ENCODE measurements at places on chromosomes 1 and 21.

DNA sequence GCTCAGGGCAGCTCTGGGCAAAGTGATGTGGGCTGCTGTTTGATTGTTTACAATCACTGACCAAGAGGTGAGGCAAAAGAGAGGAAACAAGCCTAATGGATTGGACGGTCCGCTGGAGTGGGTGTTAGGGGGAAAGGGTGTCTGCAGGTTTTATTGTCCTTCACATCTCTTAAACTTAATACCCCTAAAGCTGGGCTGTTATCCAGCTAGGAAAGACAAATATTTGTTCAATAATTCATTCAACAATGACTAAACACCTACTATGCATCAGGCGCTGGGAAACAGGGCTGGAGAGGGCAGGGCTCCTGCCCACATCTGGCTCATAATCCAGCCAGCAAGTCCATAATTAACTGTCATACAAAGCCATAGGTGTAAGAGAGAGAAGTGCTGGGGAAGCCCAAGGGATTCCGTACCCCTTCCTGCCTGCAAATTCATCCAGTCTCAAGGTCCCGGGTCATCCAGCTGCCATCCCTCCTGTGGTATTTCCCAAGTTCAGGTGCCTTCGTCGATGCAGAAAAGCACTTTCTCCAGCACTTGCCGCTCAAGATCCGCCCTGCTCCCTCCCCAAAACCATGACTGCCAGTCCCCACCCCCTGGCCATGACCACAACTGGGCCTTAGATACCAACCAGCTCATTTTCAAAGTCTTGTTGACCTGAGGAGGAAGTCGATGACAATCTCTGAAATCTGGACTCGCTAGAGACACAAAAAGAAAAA lies 10.7 kb downstream of the TMEM63A start:
- DNase-seq = no peak

GRCh38 chr1:50265790-50266314 lies 157.1 kb downstream of the ELAVL4 start:
- no peak for DNase-seq

- no peak for DNase-seq
Measured at GRCh38 chr1:198575292-198575691, 34.8 kb upstream of the ATP6V1G3 start.

DNA sequence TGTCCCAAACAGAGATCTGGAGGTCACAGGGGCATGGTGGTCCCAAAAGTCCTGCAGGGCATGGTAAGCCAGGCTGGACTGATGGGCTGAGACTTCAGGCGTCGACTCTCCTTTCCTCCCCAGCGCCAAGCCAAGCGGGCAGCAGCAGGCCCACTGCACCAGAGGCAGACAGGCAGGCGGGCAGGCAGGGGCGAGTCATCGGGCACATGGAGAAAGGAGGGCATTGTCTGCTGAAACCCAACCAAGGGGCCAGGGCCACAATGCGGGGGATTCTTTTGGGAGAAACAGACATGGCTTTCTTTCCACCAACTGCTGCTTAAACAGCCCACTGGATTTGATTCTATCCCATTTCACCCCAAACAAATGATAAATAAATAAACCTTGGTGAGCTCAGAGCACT lies 46.2 kb downstream of the TRABD2B start:
- DNase-seq = no peak

- no peak for DNase-seq
Measured at GRCh38 chr1:76425201-76426145, 350.9 kb downstream of the ST6GALNAC3 start.

GRCh38 chr21:46119637-46120271 lies 21.8 kb downstream of the COL6A2 start:
- DNase-seq = no peak

- no peak for DNase-seq
Measured at GRCh38 chr1:211653293-211653692, 22.1 kb downstream of the NEK2 start.

DNA sequence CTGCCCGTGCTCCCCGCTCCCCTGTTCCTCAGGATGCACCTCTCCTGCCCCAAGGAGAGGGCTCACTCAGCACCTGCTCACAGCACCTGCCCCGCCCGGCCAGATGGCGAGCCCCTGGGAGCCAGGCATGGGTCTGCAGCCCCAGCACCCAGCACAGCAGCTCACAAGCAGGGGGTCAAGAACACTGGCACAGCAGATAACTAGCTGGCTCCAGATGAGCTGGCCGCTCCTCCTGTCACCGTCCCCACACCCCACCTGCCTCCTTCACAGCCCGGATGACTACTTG lies 20.9 kb upstream of the EVA1B start:
- no peak for DNase-seq

GRCh38 chr1:227437495-227438008 lies 119.3 kb upstream of the CDC42BPA start:
- DNase-seq = peak; percentile 84

GRCh38 chr1:206021008-206021625 lies 2.6 kb downstream of the CTSE start:
- no peak for DNase-seq

GRCh38 chr1:203175827-203176241 lies 208 bp upstream of the MYBPH start:
- DNase-seq = no peak

DNA sequence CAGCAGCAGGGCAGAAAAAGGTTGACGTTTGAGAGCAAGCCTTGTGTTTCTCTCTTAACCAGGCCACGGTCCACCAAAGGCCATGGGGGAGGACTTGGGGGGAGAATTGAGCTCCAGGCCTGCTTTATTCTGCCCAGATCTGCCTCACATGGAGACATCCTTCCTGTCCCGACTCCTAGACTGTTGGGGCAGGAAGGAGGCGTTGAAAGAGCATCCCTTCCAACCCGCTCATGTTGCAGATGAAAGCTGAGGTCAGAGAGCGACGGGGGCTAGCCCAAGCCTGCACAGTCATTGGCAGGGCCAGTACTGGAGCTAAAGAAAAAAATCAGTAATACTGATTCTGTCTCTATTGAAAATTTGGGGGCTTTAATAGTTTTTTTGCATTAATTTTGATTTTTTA lies 46.6 kb downstream of the MYOM3 start:
- DNase-seq = no peak

DNA sequence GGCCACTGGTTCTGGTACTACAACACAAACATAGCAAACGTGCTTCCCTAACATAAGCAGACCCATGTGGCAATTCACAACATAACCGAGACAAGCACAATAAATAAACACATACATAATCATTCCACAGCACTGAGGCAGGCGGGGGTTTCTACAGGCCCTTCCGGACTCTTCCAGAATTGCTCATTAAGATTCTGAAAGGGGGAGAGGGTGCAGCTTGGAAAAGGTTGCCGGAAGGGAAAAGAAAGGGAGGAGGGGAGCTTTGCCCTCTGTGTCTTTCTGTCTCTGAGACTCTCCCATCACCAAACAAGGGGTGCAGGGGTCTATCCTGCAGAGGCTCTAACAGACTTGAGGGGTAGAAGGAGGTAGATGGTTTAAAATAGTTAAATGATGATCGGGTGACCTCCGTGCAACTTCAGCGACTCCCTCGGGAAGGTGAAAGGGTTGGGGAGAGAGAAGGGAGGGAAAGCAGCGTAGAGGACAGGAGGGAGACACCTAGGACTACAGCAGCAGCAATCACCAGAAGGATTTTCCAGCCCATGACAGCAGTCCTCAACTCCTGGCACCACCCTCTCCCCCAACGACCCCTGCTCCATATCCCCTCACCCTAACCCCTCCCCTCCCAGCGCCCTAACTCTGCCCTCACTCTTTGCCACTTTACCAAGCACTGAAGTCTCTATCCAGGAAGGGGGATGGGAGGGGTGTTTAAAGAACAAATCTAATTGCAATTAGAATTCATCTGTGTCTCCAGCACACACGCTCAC lies 365.5 kb upstream of the ESRRG start:
- DNase-seq = no peak

GRCh38 chr1:207245124-207245523 lies 76.4 kb upstream of the CD55 start:
- DNase-seq = no peak

DNA sequence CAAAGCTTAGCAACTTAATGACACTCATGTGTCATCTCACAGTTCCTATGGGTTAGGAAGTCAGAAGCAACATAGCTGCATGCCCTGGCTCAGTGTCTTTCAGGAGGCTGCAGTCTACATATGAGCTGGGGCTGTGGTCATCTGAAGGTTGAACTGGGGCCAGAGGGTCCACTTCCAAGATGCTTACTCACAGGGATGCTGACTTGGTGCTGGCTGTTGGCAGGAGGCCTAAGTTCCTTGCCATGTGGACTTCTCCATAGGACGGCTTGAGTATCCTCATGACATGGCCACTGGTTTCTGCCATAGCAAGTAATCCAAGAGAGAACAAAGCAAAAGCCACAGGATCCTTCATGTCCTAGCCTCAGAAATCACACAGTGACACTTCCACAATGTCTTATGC lies 12.1 kb upstream of the FAM43B start:
- DNase-seq = no peak

- peak; percentile 40 for DNase-seq
Measured at GRCh38 chr1:94045465-94046056, 75.4 kb downstream of the ABCA4 start.

DNA sequence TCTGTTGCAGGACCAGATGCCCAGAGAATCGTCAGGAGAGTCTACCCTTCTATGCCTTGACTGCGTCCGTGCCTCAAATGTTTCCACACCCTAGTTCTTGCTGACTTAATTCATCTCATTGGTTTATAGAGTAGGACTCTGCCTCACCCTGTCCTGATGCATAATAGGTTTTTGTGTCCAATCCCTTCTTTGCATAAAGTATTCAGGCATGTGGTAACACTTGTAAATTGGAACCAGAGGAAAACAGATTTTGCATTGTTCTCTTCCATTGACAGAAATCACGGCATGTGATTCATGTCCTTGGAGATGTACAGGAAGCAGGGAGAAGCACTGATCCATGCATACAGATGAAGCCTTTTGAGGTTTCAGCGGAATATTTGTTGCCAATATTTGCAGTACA lies 29.5 kb downstream of the PLPPR5 start:
- no peak for DNase-seq

DNA sequence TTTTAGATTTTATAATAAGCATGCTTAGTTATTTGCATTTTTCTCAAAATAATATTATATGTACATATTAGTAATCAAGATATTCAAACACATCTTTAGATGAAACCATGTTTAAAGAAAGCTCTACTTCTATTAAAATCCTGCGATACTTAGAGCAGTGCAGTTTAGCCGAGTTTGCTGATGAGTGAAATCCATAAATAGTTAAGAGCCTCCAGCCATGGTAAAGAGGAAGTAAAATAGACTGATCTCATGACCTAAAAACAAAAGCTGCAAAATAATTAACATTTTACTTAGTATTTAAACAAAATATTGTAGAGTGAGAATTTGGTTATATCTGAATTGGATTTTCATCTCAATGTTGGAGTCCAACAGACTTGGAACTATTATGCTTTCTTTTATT lies 147.4 kb upstream of the NRIP1 start:
- DNase-seq = no peak

- DNase-seq = no peak
Measured at GRCh38 chr1:222019029-222019428, 277.1 kb upstream of the DUSP10 start.

- DNase-seq = no peak
Measured at GRCh38 chr1:182134257-182134656, 72.7 kb upstream of the ZNF648 start.

DNA sequence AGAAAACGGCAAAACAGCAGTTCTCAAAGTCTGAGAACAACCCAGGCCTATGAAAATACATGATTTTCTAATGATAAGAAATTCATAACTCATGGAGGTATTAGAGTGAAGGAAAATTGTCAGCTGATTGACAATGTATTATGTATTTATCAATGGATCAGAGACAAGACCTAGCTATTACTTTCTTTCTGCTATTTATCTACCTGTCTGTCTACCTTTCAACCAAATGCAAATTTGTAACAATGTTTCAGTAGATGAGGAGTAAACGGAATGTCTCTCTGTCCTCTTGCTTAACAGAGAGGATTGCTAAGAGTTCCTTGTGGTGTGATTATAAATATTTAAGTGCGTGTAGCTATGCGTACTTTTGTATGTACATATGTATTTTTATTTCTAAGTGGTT lies 568.7 kb upstream of the RGS18 start:
- DNase-seq = no peak

DNA sequence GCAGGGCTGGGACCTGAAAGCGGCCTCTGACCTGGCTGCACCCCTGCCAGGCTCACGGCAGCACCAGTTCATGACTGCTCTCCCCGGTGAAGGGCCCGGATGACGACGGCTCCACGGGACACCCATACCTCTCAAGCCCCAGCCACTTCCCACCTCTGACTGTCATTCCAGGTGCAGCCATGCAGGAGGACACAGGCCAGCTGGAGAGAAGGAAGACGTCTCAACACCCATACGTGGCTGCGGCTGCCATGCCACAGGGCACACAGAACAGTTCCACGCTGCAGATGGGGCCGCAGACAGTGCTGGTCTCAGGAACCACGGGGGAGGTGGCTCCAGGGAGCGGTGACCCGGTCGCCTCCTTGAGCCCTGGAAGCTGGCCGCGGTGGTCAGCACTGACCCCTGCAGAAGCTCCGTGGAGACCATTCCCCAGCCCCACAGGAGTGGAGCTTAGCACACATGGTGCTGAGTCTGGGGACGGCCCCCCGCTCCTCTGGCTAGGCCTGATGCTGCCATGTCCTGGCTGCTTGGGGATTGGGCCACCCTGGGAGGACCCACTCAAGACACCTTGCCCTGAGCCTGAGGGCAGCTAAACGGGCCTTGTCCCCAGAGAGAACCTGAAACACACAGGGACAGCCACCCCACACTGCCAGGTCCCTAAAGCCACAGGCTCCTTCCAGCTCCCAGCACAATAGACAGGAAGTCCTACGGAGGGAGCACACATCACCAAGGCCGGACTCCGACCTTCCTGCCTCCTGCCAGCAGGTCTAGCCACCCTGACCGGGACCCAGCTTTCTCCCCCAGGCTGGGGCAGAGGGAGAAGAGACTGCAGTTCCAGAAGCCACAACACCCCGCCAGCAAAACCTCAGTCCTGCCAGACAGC lies 8.6 kb downstream of the WNT9A start:
- no peak for DNase-seq

DNA sequence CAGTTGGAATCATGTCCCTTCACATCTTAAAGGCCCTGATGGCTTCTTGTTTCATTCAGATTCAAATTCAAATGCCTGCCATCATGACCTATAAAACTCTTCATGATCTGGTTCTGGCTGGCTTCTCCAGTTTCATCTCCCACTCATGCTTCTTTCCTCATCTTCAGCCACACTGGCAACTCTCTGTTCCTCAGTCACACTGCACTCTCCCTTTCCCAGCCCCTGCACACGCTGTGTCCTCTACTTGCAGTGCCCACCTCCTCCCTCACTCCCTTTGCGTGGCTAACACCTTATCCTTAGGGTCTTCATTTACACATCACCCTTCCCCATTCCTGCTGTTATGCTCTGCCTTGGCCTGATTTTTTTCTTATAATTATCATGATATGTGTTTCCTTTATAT lies 120.6 kb upstream of the LMO4 start:
- no peak for DNase-seq

GRCh38 chr1:26483980-26484379 lies 11.7 kb downstream of the HMGN2 start:
- DNase-seq = no peak

- DNase-seq = peak; percentile 80
Measured at GRCh38 chr1:69967245-69967766, 238.1 kb downstream of the LRRC40 start.
